Activated T-cell treated with anti-CD3 and anti-CD28 coated beads for 48 hours (primary cell): ENCODE measurements at places on chromosomes 6 and 20.
A peak's percentile ranks its signal among the peaks of the same experiment; 100 is the strongest.

DNA sequence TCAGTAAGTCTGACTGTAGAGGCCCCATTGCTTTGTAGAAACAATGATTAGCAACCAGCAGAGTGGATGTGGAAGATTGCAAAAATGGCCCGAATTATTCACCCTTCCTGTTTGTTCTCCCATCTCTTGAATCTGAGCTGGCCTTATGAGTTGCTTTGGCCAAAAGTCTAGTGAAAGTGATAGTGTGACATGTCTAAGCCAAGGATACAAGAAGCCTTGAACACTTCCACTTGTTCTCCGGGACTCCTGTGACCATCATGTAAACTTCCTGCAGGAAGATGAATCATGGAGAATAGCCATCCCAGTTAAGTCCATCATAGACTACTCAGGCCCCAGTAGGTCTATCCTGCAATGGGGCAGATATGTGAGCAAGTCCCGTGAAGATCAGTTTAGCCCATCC lies 252.0 kb upstream of the JAG1 start:
- DNase-seq, result no peak

DNA sequence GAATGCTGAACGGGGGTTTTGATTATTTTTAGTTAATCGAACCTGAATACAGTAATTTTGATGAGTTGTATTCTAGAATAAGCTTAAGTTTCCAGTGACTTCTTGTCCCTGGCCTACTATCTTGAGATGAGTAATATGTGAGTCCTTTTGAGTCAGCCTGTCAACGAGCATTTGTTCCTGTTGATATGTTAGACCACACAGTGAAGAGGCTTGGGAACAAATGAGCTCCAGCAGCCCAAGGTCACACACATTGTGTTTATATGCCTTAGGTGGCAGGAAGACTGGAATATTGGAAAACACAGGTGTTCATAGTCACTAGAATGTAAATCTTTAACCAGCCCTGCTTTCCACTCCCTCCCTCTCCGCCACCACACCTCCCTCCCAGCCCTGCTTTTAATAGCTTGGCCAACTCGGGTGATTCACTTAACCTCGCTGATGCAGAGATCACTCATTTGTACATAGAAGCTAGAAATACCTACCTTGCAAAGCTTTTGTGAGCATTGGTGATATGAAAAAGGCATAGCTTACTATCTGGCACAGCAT lies 9.1 kb downstream of the SMPDL3A start:
- DNase-seq, result peak; percentile 3

DNA sequence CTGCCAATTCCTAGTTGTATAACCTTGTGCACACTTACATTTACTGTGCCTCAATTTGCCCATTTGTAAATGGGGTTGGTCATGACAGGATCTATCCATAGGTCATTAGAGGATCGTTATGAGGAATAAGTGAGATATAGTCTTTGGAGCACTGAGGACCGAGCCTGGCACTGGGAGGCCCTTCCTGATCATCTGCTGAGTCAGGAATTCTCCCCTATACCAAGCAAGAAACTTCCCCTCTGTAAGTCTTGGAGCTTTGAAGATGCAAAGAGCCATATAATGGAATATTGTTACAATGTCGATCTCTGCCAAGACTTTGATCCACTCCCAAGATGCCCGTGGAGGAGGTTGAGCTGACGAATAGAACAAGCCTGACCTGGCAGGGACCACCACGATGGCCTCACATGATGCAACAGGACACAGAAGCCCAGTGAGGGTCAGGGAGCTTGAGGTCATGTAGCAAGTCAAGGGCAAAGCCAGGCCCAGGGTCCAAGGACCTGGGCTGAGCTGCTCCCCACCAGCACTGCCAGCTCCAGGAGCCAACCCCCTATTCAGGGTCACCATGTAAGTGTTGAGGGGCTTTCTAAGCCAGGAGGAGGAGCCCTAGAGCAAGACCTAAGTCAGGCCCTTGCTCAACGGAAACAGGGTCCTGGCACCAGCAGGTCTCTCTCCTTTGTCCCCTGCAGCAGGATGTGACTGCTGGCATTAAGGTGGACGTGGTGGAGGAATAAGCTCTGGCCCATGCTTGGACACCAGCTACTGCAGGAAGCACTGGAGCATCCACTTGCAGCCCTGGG lies 16.7 kb downstream of the PDRG1 start:
- no peak for DNase-seq

- no peak for DNase-seq
These were observed 23.1 kb downstream of the FKBP5 start for GRCh38 chr6:35665573-35665972.

GRCh38 chr20:49948178-49948577 lies 12.0 kb downstream of the RNF114 start:
- no peak for DNase-seq

DNA sequence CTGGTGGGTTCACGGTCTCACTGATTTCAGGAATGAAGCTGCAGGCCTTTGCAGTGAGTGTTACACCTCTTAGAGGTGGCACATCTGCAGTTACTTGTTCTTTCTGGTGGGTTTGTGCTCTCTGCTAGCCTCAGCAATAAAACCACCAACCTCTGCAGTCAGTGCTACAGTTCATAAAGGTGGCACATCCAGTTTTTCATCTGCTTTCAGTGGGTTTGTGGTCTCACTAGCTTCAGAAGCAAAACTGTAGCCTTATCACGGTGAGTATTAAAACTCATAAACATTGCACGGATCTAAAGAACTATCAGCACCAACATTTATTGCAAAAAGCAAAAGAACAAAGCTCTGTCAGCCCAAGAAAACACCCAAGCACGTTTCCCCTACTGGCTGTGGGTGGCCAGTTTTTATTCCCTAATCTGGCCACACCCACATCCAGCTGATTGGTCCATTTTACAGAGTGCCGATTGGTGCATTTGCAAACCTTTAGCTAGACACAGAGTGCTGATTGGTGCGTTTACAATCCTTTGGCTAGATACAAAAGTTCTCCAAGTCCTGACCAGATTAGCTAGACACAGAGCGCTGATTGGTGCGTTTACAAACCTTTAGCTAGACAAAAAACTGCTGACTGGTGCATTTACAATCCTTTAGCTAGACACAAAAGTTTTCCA lies 3.4 kb upstream of the TMEM14C start:
- DNase-seq, result peak; percentile 27

DNA sequence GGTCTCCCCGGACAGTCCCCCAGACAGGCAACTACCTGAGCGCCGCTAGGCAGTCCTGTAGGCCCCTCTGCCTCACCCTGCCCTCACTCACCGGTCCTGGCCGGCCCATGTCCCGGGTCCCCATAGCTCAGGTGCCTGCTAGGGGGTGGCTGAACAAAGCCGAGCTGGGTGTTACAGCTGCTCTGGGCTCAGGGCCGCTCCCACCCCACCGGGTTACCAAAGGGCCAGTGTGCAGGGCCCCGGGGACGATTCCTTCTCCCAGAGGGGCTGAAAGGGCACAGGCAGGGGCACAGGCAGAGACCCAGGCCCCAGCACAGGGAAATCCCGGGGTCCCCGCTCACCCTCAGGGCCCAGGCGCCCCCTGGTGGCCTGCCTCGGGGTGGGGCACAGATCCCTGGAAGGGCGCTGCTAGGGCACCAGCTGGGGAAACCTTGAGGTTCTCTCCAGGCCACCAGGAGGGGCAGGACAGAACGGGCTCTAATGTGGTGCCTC lies 118.4 kb downstream of the GRM4 start:
- peak; percentile 55 for DNase-seq

GRCh38 chr20:51886341-51886740 lies 84.0 kb upstream of the SALL4 start:
- no peak for DNase-seq

- no peak for DNase-seq
These were observed 186.1 kb downstream of the UNC5CL start for GRCh38 chr6:40852779-40853373.

DNA sequence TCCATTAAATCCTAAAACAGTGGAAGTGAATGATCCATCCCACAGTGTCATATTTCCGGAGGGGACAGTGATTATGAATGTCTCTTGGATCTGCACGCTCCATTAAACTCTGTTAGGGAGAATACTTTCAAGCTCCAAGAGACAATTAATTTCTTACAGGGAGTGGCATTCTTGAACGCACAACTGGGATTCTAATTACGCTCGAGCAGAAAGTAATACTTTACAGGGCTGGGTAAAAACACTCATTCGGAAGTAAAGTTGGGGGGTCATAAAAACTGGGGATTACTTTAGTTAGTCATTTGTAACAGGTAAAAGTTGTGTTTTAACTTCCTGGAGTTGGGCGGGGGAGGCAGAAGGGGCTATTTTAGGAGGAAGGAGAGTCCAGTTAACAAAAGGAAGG lies 151.8 kb downstream of the ZFP64 start:
- no peak for DNase-seq

GRCh38 chr6:7188492-7188891 lies 80.7 kb downstream of the RREB1 start:
- no peak for DNase-seq

GRCh38 chr6:21634582-21634981 lies 41.0 kb downstream of the SOX4 start:
- no peak for DNase-seq
